ENCODE measurements at places on chromosomes 4 and X.
A peak's percentile ranks its signal among the peaks of the same experiment; 100 is the strongest.

GRCh38 chrX:110123331-110123782, 120.4 kb downstream of the TMEM164 start:
- peak; percentile 6 for DNase-seq

DNA sequence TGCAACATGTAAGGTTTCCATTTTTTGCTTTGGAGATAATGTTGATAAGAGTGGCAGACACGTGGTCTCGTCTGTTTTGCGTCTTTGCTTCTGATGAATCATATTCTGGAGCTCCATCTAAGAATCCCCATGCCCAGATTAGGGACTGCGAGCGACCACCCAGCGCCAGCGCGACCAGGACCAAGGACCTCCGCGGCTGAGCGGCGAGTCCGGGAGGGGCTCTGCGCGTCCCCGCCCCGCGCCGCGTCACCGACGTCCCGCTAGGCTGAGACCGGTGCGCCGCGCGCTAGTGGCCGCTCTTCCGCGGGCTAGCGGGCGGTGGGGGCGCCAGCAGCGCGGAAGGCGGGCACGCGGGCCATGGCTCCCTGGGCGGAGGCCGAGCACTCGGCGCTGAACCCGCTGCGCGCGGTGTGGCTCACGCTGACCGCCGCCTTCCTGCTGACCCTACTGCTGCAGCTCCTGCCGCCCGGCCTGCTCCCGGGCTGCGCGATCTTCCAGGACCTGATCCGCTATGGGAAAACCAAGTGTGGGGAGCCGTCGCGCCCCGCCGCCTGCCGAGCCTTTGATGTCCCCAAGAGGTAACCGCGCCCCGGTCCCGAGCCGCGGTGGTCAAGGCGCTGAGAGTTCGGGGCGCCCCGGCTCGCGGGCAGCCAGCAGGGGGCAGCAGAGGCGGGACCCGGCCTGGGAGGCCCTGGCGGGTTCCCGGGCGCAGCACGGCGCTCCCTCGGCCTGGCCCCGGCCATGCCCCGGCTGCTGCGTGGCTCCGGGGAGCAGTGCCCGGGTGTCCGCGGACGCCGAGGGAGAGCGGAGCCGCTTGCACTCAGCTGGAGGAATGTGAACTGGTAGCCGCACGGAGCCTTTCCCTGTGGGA, at the start of gene SRD5A3:
TSS of gene SRD5A3 (plus strand) at position 263 of the 871 bp plus-strand sequence. CDS start at position 358, 95 bp downstream.
- peak; percentile 66 for DNase-seq

- DNase-seq = no peak
Observed at GRCh38 chr4:92636038-92636806, 332.5 kb downstream of the GRID2 start.

GRCh38 chr4:147250062-147250461, 230.8 kb upstream of the EDNRA start:
- DNase-seq = no peak

- peak; percentile 53 for DNase-seq
Observed at GRCh38 chr4:38163216-38164006, 203.2 kb downstream of the PTTG2 start.

DNA sequence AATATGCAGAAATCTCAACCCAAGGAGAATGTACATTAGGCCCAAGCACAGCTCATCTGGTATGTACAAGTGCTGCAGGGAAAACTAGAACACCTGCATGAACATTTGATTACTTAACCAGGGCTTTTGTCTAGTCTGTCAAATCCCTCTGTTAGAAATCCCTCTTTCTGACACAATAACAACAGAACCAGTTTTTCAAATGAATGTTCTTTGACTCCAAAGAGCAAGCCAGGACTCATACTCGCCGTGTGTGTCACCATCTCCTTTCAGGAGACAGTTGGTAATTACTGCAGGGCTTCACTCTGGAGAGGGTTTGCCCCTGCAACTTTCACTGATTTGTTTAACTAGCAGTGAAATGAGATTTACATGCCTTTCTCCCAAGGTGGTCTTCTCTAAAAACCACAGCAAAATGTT, 143.0 kb upstream of the FAM241A start:
- peak; percentile 10 for DNase-seq

GRCh38 chr4:97558204-97558778, 585.0 kb downstream of the STPG2 start:
- DNase-seq = no peak

DNA sequence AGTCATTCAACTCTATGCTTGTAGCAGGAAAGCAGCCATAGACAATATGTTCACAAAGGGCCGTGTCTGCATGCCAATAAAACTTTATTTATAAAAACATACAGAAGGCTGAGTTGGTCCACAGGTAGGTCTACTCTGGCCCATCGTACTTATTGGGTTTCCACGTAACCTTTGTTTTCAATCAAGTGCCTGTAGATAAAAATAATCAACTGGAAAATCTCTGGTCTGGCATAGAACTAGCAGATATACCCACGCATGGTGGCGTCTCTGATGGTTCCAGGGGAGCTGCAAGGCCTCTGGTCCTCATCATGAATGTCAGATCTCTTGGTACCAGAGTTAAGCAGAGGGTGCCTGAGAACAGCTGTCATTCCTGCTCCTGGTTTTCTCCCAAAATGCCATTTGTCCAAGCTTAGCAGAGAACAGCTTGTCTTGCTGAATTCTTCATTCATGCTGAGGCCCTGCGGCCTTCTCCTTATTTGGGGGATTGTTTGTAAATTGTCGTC, 31.4 kb upstream of the JAKMIP1 start:
- DNase-seq = no peak

GRCh38 chrX:31227250-31227649, 155.4 kb upstream of the FTHL17 start:
- peak; percentile 80 for DNase-seq
